ENCODE measurements at places on chromosomes 7 and 10.

DNA sequence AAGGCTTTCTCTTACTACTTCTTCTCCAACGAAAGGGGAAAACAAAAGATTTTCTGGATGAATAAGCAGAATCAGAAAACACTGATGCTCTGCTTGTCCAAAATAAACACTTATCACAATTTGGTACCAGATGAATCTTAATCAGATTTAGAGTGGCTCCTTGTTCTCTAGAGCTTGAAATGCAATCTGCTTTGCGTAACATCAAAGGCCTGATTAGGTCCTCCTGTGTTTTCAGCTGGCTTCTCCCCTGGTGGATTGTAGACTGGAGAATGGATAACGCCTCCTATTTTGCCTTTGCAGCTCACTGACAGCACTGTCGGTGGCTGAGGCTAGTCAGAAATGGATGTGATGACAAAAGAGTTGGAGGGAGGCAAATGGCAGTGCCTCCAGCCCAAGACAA is 91.2 kb downstream of the FAM13C start:
- no peak for DNase-seq

DNA sequence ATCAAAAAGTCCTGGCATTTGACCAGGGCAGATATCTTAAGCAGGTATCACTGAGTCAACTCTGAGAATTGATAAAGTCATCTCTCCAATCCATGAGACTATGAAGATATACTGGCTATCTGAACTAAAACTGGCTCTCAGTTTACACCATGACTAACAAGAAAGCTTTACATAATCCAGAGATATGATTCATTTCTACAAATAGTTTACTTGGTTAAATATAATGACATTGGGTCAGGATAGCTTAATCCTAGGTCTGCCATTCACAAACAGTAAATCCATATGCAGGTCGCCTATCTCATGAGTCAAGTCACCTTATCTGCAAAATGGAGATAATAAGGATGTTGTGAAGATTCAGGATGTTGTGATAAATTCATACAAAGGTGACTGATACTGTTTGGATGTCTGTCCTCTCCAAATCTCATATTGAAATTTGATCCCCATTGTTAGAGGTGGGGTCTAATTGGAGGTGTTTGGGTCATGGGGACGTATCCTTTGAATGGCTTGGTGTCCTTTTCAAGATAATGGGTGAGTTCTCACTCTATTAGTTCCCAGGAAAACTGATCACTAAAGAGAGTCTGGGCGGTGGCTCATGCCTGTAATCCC is 117.4 kb downstream of the JMJD1C start:
- no peak for DNase-seq

- DNase-seq: no peak
Measured at GRCh38 chr7:1483079-1483478, 21.1 kb downstream of the INTS1 start.

- no peak for DNase-seq
Measured at GRCh38 chr7:112257073-112257472, 50.6 kb downstream of the ZNF277 start.

GRCh38 chr7:129832282-129832681 is 120.5 kb downstream of the UBE2H start:
- no peak for DNase-seq

- DNase-seq: no peak
Measured at GRCh38 chr10:3323865-3324498, 151.4 kb upstream of the PITRM1 start.

DNA sequence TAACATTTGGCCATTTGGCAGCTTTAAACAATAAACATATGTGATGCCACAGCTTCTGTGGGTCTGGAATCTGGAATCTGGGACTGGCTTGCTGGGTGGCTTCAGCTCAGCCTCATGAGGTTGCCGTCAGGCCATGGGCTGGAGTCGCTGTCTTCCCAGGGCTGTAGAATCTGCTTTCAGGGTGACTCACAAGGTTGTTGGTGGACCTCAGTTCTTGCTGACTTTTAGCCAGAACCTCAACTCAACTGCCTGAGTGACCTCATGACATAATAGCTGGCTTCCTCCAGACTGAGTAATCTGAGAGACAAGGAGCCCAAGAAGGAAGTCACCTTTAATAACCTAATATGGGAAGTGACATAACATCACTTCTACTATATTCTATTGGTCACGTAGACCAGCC is 44.6 kb upstream of the TSPAN13 start:
- DNase-seq: no peak

All from T-helper 1 cell (primary cell).